Stimulated activated naive B cell treated with anti-CD40 and anti-IgM and Interleukin-4, amounts not matched to agents 10 μg/mL and 1 μg/mL and 100 μg/mL, for 72 hours (primary cell): ENCODE measurements at places on chromosomes 7 and 10.

DNA sequence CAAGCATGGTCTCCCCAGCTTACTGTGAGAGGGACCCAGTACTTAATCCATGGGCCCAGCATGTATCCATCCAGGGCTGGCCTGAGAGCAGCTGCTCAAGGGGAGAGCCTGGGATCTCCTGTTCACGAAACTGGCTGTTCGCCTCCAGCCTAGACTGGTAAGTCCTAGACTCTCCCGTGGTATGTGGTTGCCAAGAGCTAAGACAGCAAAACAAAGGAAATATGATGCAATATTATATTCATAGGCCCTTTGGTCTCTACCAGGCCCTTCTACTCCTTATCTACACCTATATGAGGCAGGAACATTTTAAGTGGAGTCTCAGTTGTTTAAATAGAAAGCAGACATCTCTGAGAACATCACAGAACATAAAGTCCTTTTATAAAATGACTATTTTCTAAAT is 28.9 kb upstream of the STK17A start:
- DNase-seq, result no peak

DNA sequence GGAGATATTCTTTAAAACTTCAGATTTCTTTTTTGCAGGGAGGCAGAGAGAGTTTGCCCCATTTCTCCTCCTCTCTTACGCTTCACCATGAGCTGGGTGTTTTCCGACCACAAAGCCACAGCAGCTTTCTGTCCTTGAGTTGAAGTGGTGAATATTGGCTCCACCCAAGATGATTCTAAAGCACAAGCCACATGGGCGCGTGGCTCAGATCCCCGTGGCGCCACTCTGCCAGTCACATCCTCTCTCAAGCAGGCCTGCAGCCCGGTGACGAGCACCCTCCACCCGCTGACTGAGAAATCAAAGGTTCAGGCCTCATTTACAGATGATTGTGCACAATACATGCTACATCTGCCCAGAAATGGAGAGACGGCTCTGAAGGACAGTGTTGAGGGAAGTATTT is 27.6 kb upstream of the RNF32 start:
- peak; percentile 10 for DNase-seq

GRCh38 chr10:14040787-14041631 is 289.7 kb downstream of the FRMD4A start:
- no peak for DNase-seq

DNA sequence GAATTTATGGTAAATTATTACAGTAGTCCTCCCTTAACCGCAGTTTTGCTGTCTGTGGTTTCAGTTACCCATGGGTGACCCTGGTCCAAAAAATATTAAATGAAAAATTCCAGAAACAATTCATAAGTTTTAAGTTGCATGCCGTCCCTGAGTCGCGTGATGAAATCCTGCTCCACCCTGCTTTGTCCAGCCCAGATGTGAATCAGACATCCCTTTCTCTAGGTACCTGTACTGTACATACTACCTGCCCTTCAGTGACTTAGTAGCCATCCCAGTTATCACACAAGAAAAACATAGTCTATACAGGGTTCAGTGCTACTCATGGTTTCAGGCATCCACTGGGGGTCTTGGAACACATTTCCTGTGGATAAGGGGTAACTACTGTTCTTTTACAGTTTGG is 20.5 kb upstream of the RHEB start:
- DNase-seq, result no peak

- DNase-seq, result no peak
Observed at GRCh38 chr7:152633504-152633903, 42.4 kb downstream of the XRCC2 start.

- DNase-seq, result no peak
Observed at GRCh38 chr7:123346766-123347165, 147.0 kb upstream of the SLC13A1 start.

GRCh38 chr10:95233377-95234034 is 39.5 kb downstream of the ACSM6 start:
- no peak for DNase-seq

GRCh38 chr7:150780292-150780691 is 19.9 kb downstream of the TMEM176B start:
- no peak for DNase-seq

DNA sequence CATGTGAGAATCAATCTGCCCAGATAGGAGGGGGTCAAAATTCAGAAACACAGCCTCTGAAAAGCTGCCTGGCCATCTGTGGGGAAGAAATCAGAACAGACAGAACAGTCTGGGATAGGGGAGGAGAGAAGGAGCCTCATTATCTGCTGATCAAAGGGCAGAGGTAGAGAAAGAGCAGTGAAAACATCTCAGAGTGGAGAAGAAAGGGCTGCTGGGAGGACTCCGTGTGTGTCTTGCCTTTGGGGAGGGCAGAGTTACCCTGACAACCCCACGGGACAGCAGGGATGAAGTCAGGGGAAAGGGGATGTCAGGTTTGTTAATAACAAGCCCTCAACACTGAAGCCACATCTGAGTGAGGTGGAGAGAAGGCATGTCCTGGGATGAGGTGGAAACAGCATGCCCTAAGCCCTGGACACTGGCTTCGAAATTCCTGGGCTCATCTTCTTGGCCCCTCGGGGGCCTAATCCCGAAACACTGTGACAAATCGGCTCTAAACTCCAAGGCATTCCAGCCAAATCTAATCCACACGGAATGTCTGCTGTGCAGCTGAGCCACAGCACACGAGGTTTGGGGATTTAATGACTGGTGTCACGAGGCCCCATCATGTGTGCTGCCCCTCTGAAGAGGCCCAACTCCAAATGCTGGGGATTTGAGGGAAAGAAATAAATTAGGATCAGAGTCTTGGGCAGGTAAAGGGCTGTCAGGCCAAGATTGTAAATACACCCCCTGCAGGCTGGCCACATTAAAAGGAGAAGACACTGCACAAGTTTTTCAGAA is 82.8 kb upstream of the FGFR2 start:
- DNase-seq, result no peak

GRCh38 chr10:98125940-98126631 is 8.4 kb upstream of the R3HCC1L start:
- DNase-seq, result peak; percentile 22

DNA sequence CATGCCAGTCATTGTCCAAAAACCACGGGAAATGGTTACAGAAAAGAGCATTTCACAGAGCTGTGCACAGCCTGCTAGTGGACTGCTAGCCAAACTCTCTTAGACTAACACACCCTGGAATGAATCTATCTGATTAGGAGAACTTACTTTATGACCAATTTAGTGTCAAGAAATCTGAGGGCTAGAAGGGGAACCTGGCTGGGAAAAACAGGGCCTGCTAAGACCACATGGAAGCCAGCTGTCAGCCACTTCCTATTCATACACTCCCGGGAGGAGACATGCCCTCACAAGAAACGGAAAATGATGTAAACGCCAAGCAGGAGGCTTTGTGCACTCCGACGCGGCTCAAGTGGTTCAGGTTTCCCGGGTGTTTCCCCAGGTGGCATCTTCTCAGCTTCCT is 54.8 kb downstream of the MPP7 start:
- no peak for DNase-seq

GRCh38 chr7:44068054-44068453 is 2.7 kb upstream of the PGAM2 start:
- DNase-seq, result no peak

DNA sequence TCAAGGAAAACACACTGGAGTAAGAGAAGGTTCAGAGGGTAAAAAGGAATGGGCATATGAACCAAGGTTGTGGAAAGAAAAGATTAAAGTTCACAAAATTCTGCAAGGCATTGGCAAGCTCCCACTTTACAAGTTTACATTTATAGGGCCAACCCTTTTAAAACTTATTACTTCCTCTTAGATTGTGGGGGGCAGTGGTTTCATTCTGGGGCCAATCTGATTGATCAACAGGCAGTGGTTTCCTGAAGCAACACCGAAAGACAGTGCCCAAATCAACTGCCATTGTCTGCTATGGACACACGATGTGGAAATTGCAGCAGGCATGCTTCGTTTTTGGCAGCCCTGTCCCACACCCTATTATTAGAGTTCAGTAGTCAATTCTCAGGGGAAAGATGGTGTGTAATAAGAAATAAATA is 154.0 kb downstream of the SGMS1 start:
- no peak for DNase-seq

DNA sequence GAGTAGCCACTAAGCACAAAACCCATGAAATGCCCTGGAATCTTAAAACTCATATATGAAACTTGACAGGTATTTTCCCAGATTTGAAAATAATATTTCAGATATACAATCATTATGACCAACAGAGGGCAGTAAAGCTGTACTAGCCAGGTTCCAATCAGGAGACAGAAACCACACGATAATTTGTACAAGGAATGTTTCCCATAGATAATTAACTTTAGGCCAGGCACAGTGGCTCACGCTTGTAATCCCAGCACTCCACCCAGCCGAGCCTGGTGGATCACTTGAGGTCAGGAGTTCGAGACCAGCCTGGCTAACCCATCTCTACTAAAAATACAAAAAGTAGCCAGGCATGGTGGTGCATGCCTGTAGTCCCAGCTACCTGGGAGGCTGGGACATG is 31.0 kb upstream of the NUB1 start:
- no peak for DNase-seq

DNA sequence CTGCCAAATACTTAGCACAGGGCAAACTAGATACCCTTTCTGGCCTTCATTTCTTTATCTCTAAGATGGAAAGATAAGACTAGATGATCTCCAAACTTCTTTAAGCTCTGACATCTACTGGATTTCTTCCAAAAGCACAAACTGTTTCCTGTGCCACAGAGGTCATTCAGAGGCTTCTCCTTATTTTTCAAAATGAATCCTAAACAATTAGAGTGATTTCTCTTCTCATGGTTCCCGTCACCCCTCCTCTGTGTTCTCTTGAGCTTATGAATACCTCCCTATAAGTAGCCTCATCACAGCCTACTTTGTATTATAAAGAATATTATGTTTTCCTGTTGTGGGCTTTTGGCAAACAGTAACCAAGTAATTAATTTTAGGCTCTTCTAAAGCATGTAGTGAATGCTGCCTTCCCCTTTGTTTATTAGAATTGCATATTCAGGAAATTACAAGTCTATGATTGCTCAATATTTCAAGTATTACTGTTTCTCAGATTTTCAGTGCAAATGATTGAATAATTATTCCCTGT is 179.5 kb downstream of the REEP3 start:
- DNase-seq, result no peak

- no peak for DNase-seq
Observed at GRCh38 chr10:92064506-92064905, 140.9 kb downstream of the BTAF1 start.

DNA sequence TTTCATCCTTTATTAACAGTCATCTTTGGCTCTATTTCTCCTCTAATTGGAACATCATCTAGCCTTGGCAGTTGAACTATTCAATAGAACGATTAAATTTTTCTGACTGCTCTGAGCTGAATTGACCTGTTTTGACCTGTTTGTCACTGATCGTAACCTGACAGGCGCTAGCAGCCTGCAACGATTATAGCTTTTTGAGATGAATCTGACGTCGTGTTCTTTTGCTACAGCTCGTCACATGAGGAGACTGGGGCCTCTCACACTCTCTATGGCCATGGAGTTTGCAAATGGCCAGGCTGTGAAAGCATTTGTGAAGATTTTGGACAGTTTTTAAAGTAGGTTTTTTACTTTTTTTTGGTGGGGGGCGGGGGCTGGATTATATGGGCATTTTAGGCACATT is 229.8 kb downstream of the FOXP2 start:
- DNase-seq, result no peak

DNA sequence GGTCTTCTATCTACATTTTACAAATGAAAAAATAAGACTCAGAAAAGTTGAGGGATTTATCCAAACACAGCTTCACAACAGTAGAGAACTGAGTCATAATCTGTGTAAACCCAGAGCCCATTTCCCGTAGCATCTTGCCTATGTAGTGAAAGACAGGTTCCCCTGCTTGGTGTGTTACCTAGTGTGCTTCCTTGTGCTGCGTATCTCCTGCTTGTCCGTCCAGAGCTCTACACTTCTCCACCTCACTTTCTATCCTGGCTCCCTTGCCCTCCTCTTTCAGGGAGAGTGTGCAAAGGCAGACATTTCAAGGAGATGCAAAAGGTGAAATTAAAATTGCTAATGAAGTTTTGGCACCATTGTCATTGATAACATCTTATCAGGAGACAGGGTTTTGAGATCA is 1.4 kb upstream of the ASNS start:
- DNase-seq, result no peak

GRCh38 chr7:129780257-129780973 is 168.9 kb downstream of the NRF1 start:
- DNase-seq, result no peak

DNA sequence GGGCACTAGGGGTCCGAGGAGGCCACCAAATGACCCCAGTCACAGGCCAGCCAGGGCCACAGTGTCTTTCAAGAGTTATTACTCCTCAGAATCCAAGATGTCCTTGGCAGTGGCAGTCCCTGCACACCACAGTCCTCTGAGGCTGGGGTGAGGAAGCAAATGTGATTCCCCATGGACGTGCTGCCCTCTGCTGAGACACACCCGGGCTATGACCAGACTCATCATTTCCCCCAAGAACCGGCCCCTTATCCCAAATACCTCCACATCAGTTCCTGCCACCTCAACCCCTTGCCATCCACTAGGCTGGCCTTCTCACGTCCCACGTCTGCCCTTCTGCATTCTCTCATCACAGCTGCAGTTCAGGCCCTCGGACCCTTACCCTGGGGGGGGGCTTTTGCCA is 5.0 kb downstream of the PRKAG2 start:
- no peak for DNase-seq

DNA sequence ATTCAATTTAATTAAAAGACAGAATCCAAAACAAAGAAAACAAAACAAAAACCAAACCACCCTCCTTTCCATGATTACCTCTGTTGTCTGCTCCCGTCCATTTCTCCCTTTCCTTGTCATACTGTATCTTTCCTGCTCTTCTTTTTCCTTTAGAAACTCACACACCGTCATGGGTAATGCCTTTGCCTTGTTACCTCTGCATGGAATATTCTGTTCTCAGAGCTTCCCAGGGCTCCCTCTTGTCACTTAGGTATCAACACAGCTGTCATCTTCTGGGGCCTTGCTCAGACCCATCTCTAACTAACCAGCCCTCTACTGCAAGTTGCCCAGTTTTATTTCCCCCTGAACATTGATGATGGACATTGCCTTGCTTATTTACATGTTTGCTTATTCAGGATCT is 30.2 kb upstream of the GIMAP8 start:
- no peak for DNase-seq

GRCh38 chr7:45980181-45980905 is 59.3 kb upstream of the IGFBP3 start:
- DNase-seq, result no peak

DNA sequence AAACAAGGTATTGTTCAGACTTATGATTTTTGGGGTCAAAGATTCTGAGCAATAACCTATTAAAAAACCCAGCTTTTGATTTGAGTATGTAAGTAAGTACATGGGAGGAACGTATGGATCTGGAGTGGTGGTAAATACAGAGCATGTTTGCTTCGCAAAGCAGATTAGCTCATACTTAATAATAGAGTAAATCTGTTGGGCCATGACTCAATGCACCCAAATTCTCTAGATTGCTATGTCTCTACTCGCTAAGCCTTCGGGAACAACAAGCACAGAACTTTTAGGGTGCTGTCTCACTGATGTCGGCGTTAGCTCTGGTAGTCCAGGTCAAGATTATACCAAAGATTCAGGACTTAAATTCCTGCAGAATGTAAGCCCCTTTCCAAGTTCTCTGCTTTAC is 807 bp upstream of the MINPP1 start:
- no peak for DNase-seq
